Fibroblast of the aortic adventitia (primary cell): ENCODE measurements at places on chromosomes 16 and 17.

- peak; percentile 68 for DNase-seq
Measured at GRCh38 chr17:65553646-65554552, 7.5 kb downstream of the AXIN2 start.

DNA sequence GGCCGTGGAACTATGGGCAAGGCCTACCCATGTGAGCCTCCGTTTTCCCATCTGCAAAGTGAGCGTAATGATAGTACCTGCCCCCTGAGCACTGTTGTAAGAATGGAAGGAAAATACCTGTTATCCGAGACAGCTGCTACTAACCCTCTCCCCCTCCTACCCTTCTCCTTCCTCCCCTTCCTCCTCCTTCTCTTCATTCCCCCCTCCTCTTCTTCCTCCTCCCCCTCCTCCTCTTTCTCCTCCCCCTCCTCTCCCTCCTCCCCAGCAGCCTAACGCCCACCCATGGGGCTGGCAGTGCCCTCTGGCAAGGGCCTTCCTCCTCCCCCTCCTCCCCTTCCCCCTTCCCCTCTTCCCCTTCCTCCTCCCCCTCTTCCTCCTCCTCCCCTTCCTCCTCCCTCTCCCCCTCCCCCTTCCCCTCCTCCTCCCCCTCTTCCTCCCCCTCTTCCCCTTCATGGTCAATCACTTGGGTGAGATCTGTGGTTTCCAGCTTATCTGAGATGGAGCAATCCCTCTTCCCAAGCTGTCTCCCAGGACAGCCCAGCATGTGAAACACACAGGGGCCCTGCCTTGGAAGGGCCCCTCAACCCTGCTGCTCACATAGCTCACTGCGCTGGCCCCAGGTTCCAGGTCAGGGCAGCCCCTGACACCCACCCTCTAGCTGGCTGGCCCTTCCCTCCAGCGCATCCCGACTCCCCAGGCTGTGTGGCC lies 6.4 kb downstream of the ZFPM1 start:
- peak; percentile 72 for DNase-seq

DNA sequence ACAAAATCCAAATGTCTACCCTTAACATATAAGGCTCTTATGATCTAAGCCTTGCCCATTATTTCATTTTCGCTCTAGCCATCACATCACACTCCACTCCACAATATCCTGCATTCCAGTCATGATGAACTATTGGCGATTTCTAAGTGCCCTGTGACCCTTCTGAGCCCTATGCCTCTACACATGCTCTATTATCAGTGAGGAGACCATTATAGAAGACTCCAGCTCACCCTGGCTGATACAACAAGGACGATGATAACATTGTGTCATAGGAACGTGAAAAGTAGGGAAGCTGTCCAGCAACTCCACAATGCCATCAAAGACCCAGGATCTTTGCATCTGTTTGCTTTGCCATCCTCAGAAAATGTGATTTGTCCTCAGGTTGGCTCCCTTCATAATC lies 29.6 kb upstream of the GNAO1 start:
- no peak for DNase-seq

GRCh38 chr16:66878067-66878466 lies 2.2 kb upstream of the PDP2 start:
- no peak for DNase-seq
